Stimulated activated CD8-positive, alpha-beta memory T cell treated with anti-CD3 and anti-CD28 coated beads, Interleukin-4, amount 100 ng/mL, for 1 hour (primary cell): ENCODE measurements at places on chromosomes 7 and 10.

DNA sequence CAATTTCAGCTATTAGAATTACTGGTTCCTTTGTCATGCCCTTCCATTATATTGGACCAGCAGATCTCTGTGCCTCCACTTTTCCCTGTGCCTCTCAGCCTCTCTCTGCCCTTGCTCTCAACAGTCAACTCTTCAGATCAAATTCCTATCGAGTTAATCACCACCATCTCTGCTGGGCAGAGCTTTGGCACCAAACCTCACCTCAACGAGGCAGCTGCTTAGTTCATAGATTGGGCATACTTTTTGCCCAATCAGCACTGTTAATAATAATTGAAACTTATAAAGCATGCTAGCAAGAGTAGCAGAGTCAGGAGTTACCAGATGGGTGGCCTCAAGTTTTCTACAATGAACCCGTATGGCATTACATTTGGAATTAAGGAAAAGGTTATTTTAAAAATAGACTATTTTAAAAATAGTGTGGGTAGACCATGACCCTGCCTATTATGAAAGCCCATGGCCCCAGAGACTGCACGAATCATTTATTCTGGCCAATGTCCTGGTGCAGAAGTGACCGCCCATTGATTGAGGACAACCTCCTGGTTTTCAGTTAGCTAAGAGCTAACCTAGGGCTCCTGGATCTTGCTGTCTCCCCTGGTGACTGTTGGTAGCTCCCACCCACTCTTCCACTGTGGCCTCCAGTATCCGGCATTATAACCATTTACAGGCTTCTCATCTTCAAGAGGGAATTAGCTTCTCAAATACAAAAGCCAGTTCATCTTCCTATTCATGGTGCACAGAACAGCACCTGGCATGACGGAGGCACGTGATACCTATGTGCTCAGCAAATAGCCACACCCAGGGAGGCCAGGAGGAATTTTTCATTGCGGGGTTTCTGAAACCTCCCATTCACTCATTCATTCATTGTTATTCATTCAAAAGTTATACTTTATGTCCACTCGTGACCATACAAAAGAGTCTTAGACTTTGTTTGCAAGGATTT, 265.4 kb downstream of the INHBA start:
- no peak for DNase-seq

DNA sequence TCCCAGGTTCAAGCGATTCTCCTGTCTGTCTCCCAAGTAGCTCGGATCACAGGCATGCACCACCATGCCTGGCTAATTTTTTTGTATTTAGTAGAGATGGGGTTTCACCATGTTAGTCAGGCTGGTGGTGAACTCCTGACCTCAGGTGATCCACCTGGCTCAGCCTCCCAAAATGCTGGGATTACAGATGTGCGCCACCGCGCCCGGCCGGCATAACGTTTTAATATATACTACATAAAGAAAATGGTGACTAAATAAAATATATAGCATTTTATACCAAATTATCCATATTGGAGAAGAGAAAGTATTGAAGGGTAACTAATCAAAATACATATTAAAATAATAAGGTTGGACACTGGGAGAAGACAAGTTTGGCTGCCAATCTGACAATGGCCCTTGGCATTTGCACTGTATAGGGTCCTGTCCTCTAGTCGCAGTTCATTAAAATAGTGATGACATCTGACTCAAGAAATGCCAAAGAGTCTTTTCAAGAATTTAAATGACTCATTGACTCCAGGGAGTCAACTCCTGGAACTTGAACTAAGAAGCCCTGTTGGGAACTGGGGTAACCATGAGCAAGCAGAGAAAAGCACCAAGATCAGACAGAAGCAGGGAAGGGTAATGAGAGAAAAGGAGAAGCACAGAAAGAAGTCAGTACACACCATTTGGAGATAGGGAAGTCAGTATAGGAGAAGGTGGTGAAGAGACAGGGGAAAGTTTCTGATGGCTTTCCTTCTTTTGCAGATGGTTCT, 91.1 kb downstream of the CH25H start:
- DNase-seq, result no peak

- DNase-seq, result no peak
Observed at GRCh38 chr7:139871331-139871730, 42.3 kb downstream of the TBXAS1 start.

- no peak for DNase-seq
Observed at GRCh38 chr10:104351061-104351702, 2.5 kb upstream of the CFAP58 start.

GRCh38 chr10:69051303-69051702, 36.6 kb upstream of the SRGN start:
- no peak for DNase-seq

- DNase-seq, result no peak
Observed at GRCh38 chr7:44712012-44712411, 36.6 kb upstream of the ZMIZ2 start.

DNA sequence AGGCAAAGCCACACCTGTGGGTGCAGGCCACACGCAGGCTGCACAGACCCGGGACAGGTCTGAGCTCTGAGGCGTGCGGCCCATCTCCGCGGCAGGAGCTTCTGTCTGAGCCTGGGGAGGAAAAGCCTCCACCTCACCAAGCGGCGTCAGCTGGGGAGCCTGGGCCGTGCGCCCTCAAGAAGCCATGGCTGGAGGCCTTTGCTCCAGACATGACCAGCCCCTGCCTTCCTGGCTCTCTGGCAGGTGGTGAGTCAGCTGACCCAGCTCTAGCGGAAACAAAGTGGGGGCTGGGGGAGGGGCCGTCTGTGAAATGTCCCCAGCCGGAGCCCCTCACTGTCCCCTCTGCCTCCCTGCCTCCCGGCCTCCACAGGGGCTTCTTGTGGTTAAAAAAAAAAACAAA, 12.5 kb downstream of the GPER1 start:
- DNase-seq, result no peak

- no peak for DNase-seq
Observed at GRCh38 chr10:114956466-114956865, 18.5 kb downstream of the TRUB1 start.

DNA sequence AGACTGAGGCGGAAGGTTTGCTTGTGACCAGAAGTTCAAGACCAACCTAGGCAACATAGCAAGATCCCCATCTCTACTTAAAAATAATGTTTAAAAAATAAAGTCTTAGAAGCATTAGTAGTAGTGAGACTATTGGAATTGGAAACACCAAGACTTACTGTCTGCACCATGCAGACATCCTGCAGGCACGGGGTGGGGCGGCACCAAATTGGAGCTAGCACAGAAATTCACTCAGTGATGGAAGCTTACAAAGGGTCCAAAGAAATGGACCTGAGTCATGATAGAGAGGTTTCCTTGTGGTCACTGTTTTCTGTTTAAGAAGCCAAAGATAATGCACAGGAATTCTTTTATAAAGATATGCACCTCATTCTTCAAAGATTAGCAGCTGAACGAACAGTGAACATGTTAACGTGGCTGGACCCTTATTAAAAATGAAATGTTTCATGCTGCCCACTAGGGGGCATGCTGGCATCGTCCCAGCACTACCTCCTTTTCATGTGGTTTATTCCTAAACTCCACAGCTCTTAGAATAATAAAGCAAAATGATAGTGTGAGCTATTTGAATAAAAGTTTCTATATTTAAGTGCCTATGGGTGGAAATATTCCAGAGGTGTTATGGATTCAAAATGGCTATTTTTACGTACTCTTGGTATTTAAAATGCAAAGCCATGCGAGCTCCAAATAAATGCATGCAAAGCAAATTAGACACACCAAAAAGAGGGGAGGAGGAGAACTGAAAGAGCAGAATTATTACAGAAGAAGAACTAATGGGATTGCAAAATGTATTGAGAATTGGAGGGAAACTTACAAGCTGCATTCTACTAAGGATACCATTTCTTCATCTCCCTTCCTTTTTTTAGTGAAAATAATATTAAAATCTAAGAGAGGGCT, 28.6 kb downstream of the PDSS1 start:
- DNase-seq, result no peak

DNA sequence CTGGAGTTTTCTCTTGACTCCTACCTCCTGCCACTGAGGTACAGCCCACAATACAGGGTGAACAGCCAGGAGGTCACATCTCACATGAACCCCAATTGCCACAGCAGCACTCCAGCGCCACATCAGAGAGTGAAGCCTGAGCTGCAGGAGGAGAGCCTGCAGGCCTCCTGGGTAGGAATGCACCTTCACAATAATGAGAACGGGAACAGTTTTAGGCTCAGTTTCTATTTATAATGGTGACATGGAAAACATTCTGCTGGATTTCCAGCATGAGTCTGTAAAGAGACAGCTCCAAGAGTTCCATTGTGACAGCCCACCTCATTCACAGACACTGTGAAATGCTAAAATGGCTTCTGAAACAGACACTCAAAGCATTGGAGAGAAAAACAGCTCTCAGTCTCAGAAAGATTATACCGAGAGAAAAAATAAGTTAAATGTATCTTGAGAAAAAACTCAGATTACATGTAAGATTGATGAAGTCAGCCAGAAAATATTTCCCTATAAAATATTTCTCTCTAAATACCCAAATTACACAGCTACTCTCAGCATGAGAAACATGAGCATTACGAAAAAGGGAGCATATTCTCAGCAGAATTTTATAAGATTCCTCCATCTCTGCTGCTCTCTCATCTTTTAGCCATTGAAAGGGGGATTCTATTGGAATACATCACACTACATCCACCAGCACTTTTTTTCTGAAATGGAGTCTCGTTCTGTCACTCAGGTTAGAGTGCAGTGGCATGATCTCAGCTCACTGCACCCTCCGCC, 11.3 kb downstream of the ZNF680 start:
- no peak for DNase-seq

GRCh38 chr7:20799566-20800366, 13.1 kb upstream of the SP8 start:
- no peak for DNase-seq

GRCh38 chr10:90675621-90676020, 182.2 kb downstream of the HTR7 start:
- no peak for DNase-seq

DNA sequence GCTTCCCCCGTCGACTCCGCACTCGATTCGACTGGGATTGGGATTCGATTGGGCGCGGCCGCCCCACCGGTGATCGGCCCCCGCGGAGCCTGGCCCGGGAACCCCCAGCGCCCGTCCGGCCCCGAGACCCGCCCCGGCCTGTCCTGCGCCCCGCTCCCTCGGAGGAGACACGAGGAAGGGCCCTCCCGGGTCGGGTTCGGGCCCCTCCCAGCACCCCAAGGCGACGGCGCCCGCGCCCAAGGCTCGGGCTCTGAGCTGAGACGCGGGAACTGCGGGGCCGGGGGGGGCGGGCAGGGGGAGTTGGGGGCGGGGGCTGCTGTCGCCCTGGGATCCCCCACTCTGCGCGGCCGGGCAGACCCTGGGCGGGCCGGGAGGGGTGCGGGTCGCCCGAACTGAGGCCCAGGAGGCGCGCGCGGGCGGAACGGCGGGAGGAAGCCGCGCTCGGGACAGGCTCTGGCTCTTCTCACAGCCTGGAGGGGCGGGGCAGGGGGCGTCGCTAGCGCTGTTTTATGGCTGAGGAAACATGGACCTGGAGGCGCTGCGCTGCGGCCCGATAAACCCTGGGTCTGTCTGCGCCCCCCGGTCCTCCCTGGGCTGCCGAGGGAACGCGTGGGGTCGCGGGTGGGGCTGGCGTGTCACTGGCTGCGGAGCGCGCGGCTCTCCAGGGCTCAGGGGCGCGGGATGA, 1.7 kb upstream of the NKX6-2 start:
- no peak for DNase-seq

DNA sequence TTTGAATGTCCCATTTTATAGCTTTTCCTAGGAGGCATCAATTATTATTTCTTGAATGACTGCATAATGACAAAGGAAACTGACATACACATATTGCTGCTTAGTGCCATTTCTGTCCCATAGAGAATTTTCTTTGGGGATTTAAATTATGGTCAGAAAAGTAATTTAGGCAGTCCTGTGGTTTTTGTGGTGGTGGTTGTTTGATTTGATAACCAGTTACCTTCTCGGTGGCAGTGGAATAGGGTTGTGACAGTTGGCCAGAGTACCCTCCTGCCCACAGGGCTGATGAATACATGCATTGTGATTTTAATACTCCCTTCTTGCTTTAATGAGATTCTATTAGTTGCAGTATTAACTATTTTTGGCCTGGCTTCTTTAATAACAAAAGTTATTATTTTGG, 6.6 kb upstream of the SGCE start:
- DNase-seq, result no peak

GRCh38 chr7:71504697-71505441, 372.9 kb downstream of the GALNT17 start:
- DNase-seq, result no peak

DNA sequence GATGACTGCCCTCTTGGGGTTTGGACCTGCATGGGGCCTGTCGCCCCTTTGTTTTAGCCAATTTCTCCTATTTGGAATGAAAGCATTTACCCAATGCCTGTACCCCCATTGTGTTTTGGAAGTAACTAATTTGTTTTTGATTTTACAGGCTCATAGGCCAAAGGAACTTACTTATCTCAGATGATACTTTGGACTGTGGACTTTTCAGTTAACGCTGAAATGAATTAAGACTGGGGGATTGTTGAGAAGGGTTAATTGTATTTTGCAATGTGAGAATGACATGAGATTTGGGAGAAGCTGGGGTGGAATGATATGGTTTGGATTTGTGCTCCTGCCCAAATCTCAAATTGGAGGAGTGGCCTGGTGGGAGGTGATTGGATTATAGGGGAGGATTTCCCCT, 185.8 kb upstream of the PHYHIPL start:
- no peak for DNase-seq

DNA sequence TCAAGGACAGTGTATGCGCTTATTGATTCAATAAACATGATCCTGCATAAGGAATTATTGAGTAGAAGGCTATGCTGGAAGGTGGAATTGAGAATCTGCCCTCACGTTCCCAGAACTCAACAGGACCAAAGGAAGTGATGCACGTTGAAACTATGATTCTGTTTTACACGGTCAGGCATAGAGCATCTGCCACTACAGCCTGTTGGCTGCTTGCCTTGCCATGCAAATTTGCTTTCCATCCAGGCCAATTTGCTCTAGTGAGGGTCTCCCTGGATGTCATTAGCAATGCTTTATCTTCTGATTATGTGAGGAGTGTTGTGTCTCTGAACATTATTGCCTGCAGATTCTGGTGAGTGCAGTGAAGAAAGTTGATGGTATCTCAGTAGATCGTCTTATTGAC, 132.9 kb downstream of the ADRA2A start:
- DNase-seq, result no peak

DNA sequence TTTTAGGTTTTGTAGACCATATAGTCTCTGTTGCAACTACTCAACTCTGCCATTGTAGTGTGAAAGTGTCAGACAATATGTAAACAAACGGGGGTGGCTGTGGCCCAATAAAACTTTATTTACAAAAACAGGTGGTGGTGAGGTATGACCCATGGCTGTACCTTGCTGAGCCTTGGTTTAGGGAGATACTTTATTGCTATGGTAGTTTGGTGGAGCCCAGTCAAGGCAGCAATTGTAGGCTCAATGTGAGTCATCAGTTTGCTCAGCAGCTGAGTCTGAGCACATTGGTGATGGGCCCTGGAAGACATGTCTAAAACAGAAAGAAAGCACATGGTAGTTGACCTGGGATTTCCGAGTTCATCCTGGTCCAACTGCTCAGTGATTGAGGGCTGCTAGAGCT, 242.5 kb downstream of the REEP3 start:
- DNase-seq, result no peak

- no peak for DNase-seq
Observed at GRCh38 chr7:127751062-127751461, 99.1 kb downstream of the SND1 start.

- DNase-seq, result no peak
Observed at GRCh38 chr10:103155471-103156085, 37.5 kb downstream of the NT5C2 start.

- DNase-seq, result no peak
Observed at GRCh38 chr7:3518546-3518945, 217.5 kb downstream of the SDK1 start.
